ENCODE measurements at places on chromosomes 5 and 9.

DNA sequence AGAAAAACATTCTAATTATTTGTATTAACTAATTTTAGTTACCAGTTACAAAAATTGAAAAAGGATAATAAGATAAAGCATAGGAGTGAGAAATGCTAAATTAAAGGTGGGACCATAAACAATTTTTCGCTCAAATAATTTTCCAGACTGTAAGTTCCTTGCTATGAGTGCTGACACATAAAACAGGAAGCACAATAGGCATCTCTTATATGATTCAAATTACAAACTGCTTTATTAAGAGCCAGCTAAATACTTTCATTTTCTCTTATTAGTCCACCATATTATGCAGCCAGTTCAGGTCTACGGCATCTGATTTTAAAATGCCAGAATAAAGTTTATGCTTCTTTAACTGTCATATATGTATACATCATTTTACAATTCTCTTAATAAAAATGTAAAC, 4.4 kb downstream of the RC3H2 start:
- DNase-seq = no peak

GRCh38 chr9:86099701-86100364, 475 bp upstream of the GOLM1 start:
- peak; percentile 58 for DNase-seq

DNA sequence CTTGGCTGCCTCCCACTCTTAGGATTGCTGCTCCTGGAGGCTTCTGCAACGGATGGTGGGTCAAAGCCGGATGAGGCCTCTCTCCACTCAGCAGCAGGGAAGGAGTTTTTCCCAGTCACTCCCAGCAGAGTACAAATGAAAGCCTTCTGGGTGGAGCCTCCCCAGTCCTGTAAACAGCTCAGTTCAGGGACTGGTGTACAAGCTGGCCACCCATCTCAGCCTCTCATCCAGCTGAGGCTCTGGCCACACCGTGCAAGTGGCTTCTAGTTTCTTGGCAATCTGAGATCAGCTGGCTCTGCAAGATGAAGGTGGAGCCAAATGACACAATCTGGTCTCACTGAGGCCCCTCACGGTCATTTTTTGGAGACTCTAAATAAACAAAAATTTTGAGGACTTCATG, 10.0 kb downstream of the GPX3 start:
- no peak for DNase-seq

GRCh38 chr5:38099205-38100168, 158.9 kb upstream of the EGFLAM start:
- no peak for DNase-seq

GRCh38 chr5:103228588-103228987, 30.0 kb upstream of the MACIR start:
- DNase-seq = no peak

Measured in LoVo (cell line).